ENCODE measurements at places on chromosomes 2 and 18.

GRCh38 chr2:189534854-189535832 lies 45.4 kb downstream of the SLC40A1 start:
- peak; percentile 78 for DNase-seq

DNA sequence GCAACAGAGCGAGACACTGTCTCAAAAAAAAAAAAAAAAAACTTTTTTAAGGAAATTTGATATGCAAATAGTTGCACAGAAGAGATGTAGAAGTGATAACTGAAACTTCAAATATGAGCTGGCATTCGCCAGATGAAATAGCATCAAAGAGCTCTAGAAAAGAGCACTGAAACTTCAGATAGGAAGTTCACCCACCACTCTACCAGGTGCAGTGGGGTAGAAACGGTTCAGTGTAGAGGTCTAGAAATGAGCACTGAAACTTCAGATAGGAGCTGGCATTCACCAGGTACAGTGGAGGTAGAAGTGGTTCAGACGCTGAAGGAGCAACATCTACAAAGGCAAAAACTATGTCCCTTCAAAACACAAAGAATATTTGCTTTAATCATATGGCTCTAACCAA lies 9.0 kb upstream of the ONECUT2 start:
- DNase-seq: no peak

GRCh38 chr2:49110571-49110970 lies 43.7 kb downstream of the FSHR start:
- no peak for DNase-seq

- DNase-seq: no peak
Measured at GRCh38 chr2:135258193-135258592, 206.1 kb downstream of the RAB3GAP1 start.

DNA sequence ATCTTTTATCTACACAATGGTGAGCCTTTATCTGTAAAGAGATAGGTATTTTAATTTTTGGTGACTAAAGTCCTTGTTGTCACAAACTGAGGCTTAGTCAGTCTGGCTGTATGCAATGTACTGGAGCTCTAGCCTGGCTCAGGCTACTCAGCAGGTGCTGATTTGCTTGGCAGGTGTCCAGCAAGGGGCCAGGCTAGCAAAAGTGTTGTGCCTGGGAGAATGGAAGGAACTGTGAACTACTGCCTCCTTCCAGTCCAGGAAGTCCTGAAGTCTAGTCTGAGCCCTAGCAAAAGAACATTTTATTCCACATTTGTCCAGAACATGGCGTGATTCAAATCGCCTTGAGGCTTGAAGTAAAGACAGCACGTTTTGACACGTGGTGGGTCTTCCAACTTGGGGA lies 260.5 kb downstream of the CCDC85A start:
- no peak for DNase-seq

GRCh38 chr2:74297391-74297790 lies 45.8 kb downstream of the SLC4A5 start:
- DNase-seq: no peak

DNA sequence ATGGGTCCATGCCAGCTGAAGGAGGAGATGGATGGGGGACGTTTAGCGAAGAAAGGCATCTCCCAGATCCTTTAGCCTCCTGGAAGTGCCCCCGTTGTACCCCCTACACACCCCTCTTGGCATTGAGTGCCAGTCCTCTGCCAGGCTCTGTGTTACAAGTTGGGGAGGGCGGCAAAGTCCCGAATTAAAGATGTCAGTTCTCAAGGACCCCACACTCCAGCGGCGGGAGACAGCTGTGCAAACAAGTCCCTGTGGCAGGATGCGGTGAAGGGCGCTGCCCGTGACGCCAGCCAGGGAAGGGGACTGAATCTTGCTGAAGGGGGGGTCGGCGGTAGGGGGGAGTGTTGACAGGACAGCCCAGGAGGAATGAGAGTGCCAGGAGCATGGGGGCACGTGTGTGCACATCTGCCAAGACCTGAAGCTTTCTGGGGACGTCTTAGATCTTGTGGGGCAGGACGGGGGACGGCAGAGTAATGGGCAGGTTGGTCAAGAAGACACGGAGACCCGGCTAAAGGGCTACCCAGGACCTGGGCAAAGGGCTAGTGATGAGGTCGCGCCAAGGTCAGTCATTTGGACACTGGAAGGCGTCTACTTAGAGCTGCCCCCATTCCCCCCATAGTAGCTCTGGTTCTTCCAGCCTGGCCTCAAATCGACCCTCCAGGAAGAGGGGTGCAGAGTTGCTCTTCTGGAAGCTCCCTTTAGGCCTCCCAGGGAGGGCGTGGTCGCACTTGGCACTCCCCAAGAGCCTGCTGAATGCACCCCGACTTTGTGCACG lies 2.8 kb upstream of the CTDSP1 start:
- DNase-seq: peak; percentile 67
